ENCODE measurements at places on chromosomes 2 and 18.

DNA sequence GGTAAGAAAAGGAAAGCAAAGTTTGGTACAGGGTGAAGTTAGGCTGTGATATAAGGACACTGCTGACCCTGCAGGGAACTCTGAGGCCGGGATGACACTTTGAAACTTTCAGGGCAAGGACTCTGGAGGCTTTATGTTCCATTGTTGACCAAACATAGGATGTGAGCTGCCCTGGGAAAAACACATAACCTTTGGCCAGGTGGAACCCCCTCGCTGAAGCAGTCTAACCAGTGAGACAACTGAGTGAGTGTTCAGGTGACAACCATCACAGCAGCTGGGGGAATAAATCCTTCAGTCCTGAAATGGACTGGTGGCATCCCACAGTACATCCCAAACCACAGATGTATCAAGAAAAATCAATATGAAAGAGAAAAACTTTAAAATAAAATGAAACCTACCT lies 280.9 kb upstream of the CDH2 start:
- DNase-seq, result no peak

DNA sequence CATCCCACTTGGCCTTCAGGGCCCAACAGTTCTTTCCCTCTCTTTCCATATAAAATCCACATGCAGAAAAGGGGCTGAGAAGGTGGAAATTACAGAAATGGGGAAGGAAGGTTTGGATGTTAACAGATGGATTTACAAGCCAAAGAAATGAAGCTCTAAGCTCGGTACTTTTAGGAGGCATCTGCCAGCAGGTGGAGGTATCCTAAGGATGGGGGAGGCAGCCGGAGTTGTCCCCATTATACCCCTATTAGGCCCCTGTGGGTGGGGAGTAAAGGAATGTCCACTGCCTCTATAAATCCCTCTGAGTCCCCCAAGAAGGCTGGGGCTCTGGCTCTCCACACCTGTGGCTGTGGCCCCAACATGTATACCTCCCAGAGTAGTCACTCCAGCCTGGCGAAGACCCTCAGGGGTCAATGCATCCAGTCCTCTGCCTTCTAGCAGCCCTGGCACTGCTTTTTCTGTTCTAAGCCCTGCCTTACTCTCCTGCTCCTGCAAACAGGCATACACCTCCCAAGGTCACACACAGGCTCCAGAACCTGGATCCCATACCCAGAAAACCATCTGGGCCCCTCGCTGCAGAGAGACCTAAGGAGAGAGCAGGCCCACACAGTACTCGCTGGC lies 1.2 kb downstream of the FBXO41 start:
- no peak for DNase-seq

GRCh38 chr2:197996583-197996982 lies 192.2 kb downstream of the PLCL1 start:
- no peak for DNase-seq

- DNase-seq, result peak; percentile 83
These were observed 57.9 kb downstream of the TLK1 start for GRCh38 chr2:171102802-171103201.

GRCh38 chr2:181887045-181887444 lies 4.5 kb upstream of the ITPRID2 start:
- no peak for DNase-seq

- no peak for DNase-seq
These were observed 142.4 kb downstream of the ZFP36L2 start for GRCh38 chr2:43083710-43084698.
